Activated CD4-positive, alpha-beta T cell treated with anti-CD3 and anti-CD28 coated beads, Interleukin-2, amount 50 U/mL, for 24 hours (primary cell): ENCODE measurements at places on chromosomes 1 and 21.
A peak's percentile ranks its signal among the peaks of the same experiment; 100 is the strongest.

GRCh38 chr1:53391982-53392381 lies 64.1 kb upstream of the LRP8 start:
- DNase-seq, result no peak

DNA sequence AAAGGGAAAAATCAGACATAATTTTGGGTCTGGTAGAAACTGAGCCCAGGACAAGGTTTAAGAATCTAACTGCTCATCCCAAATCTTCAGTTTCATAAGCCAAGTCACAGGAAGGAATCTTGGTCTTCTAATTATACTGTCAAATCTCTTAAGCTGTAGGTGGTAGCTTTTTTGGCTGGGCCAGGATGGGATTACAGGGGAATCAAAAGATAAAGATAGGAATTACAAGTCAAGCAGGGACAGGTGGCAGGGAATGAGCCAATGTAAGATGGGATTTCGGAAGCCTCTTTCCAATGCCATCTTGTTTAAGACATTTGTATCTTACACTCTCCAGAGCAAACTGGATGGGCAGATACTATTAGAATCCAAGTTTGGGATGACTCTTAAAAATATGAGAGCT lies 383.5 kb downstream of the KCNH1 start:
- DNase-seq, result no peak

DNA sequence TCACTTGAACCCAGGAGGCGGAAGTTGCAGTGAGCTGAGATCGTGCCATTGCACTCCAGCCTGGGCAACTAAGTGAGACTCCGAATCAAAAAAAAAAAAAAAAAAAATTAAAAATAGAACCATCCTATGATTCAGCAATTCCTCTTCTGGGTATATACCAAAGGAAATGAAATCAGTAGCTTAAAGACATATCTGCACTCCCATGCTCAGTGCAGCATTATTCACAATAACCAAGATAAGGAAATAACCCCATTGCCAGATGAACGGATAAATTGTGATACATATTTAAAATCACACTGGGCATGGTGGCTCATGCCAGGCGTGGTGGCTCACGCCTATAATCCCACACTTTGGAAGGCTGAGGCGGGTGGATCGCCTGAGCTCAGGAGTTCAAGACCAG lies 23.8 kb downstream of the ALDH9A1 start:
- no peak for DNase-seq

DNA sequence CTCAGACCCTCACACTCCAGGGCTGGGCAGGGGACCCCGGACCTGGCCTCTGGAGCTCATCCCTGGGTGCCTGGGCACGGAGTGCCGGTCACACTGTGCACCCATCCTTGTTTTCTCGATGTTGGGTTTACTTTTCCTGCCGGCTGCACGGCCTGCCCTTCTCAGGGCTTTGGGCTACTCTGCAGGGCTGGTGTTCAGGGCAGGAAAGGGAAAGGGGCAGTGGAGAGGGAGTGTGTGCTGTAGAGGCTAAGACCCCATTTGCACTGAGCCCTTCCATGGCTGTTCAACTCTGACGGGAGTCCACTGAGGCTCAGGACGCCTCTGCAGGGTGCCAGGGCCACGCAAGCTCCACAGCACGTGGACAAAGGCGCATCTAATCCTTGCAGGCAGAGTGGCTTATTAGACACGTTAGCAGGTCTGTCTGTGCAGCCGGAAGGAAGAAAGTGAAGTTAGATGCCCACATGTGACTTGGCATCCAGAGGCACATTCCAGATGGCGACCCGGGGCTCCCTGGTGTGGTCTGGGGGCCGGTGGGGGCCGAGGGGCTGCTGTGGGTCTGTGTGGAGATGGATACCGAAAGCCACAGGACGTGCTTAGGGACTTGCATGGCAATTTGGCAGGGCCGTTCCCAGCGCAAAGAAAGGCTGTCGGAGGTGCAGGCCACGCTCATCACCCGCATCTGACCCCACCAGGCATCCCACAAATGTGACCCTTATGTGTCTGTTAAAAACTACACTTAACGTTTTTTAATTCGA lies 33.6 kb downstream of the COL18A1 start:
- DNase-seq, result no peak

- peak; percentile 38 for DNase-seq
Observed at GRCh38 chr1:168386949-168387586, 106.4 kb downstream of the TBX19 start.

DNA sequence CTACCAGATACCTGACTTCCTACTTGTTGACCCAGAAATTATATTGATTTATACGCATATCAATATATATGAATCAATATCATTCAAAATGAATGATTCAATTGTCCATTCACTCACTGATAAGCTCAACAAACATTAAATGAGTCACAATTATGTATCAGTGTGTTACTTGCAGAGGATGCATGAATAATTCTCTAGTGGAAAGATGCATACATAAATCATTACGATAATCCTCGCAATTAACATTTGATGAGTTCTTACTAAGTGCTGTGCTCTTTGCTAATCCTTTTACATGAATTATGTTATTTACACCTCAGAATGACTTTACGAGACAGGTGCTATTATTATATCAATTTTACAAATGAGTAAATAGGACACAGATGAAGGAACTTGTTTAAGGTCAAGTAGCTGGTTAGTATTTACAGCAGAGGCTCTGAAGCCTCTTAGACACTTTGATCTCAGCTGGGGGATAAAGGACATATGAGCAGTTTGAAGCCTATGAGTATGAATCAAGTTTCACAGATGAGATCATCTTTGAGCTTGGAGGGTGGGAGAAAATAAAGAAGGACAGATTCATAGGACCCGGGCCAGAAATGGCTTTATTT lies 112.8 kb upstream of the ADAMTS5 start:
- DNase-seq, result no peak

DNA sequence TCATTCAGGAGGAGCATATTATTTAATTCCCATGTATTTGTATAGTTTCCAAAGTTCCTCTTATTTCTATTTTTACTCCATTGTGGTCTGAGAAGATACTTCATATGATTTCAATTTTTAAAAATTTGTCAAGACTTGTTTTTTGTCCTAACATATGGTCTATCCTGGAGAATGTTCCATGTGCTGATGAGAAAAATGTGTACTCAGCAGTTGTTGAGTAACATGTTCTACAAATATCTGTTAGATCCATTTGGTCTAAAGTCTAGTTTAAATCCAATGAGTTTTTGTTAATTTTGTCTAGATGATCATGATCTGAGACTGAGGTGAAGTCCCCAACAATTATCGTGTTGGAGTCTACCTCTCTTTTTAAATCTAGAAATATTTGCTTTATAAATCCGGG lies 14.5 kb downstream of the PSMG1 start:
- no peak for DNase-seq

GRCh38 chr1:246608616-246609376 lies 42.5 kb downstream of the CNST start:
- DNase-seq, result no peak

DNA sequence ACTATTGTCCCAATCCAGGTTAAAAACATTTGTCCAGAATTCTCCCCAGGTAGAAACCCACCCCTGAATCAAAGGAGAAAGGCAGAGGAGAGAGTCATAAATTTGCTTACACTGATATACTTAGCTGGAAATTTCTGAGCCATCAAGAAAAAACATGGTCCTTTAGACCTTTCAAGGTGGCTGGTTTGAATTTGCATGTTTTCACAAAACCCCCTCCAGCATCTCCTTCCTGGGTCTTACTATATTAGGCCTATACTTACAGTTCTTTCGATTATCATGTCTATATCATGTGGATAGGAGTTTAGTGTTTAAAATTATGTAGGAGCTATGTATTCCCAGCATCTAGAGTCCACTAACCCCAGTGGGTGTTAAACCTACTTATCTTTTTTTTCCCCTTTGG lies 178.2 kb downstream of the PLPP3 start:
- no peak for DNase-seq

- no peak for DNase-seq
Observed at GRCh38 chr21:25826652-25827051, 91.9 kb downstream of the GABPA start.

GRCh38 chr1:121515235-121515634 lies 330.5 kb downstream of the SRGAP2C start:
- no peak for DNase-seq

- DNase-seq, result no peak
Observed at GRCh38 chr21:35818597-35818996, 241.7 kb downstream of the SETD4 start.

GRCh38 chr1:83516369-83516768 lies 482.6 kb downstream of the TTLL7 start:
- DNase-seq, result no peak

DNA sequence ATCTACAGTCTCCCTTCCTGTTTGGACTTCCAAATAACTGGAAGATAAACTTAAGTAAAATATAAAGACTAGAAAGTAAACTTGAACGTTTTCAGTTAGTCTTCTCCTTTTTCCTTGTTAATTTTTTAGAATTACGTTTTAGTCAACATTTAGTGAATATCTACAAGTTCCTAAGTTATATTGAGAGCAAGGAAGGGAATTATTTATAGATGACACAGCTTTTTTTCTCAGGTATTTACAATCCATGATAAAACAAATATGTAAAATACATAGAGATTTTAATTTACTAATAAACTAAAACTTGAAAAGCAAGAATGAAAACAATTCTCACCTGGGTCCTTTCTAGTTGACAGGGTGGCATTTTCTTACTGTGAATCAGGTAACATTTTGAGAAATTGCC lies 89.5 kb downstream of the CLEC20A start:
- DNase-seq, result no peak

GRCh38 chr1:63634471-63634870 lies 41.3 kb downstream of the PGM1 start:
- DNase-seq, result no peak

DNA sequence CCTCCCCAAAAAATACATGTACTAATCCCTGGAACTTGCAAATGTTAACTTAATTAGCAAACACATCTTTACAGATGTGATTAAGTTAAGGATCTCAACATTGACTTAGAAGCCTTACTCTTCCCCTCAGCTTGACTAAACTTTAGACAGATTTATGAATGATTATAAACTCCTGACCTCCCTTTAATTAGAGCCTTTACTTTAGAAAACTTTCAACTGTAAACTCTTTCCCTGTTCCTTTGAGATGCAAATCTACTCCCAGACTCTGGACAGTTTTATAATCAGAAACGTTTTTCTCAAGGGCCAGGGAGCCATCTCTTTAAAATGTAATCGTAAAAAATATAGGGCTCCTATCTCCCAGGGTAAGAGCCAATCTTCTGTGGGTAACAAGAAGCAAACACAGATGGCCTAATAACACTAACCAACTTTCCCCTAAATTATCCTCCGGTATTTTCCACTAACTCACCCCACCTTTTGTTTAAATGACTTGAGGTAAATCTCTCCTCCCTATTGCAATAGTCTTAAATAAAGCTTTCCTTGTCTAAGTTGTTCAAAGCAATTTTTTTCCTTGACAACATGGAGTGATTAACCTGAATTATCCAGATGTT lies 284.1 kb downstream of the BRINP3 start:
- no peak for DNase-seq

DNA sequence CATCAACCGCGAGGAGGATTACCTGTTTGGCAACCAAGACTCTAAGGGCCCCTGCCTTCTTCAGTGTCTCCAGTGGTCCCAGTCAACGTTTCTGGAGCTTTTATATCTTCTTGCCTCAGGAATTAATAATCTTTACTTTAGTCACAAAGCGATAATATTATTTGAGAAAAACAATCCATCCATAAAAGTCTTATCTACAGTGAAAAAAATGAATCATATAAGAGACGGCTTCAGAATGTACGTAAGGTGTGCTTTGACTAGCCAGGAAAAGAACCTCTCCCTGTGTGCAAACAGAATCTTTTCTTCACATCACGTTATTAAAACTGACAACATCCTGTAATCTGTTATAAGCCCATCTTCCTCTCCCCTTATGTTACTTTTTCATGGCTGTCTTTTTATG lies at the start of gene REG4:
Gene REG4, minus strand, starts transcription at position 74 of the 400 bp plus-strand sequence. CDS start 2,691 bp downstream, outside the sequence.
- no peak for DNase-seq

- no peak for DNase-seq
Observed at GRCh38 chr1:219325368-219325742, 151.7 kb downstream of the LYPLAL1 start.

- DNase-seq, result no peak
Observed at GRCh38 chr1:22351768-22352080, 99.9 kb upstream of the ZBTB40 start.

DNA sequence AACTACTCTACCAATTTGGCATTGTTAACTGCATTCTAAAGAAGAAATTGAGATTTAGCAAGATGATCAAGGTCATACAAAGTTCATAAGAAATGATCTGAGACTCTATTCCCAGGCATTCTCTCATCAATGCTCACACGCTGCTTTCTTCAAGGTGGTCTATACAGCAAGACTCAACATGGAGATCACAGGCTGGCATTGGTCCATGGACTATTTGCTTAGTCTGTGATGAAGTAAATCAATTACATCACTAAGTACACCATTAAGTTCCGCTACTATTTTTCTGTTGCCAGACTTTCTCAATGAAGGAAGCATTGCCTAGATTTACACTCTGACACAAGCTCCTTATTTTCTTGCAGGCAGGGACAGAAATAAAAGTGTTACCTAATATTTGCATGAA lies 51.9 kb upstream of the CYP2J2 start:
- DNase-seq, result no peak

GRCh38 chr1:221363039-221363438 lies 378.9 kb downstream of the DUSP10 start:
- no peak for DNase-seq

DNA sequence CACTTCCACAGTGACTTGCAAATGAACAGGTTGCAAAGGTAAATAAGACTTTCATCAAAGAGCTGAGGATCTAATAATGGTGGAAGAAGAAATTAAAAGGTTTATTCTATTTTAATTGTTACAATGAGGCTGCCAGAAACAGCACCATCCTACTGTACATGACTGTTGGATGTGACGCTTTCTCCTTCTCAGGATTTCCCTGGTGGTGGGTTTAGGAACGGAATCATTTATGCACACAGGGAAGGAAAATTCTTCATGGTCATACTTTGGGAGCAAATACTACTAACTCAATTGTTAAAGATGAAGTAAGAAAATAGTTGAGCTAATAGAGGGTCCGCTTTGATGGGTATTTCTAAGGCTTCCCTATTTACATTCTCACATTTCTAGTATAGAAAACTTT lies 22.2 kb upstream of the LYPLAL1 start:
- DNase-seq, result no peak

- DNase-seq, result no peak
Observed at GRCh38 chr1:206534552-206534951, 27.2 kb downstream of the RASSF5 start.
